Kidney epithelial cell (primary cell): ENCODE measurements at places on chromosomes 3 and 15. TPM values are rescaled to one million over a fixed set of nuclear protein-coding genes. Genes with fewer than 3 reads are reported as not detected.

DNA sequence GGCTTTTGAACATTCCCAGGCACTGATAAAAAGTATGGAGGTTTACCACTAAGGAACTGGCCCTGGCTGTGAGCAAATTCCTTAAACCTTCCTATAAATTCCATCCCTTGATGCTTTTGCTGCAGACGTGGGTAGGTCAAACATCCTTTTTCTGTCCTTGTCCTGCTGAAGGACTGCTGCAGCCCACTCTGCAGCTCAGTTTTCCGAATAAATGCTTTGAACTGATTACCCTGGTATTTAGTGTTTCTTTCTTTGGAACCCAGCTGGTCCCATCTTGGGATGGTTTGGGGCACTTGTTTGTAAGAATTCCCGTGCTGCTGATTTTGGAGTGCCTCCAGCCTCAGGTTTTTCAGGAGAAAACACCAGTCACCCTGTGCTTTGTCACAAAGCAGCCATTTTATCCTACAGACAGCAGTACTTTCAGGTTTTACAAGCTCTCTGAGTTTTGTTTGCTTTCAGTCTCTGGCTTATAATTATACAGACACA, 815.9 kb downstream of the VGLL3 start:
- no peak for DNase-seq

DNA sequence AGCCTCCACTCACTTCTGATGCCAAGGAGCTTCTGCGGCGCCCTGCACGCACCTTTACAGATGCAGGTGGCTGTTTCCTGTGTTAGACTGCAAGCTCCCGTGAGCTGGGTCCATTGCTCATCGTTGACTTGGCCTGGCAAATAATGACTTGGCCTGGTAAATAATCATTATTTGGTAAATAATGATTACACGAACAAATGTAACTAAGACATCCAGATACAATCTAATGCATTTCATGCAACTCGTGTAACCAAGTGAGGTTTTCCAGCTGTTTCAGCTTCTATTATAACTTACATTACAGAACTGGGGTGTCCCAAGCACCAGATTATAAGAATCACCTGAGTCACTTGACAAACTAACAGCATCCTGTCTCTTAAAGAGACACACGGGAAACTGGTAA, 92.1 kb upstream of the BHLHE40 start:
- DNase-seq, result no peak

TGM5 gene
- total RNA-seq, result not detected in 2 replicates

CMTM7 gene
- 40.7 and 48.0 TPM in 2 replicates for total RNA-seq

DNA sequence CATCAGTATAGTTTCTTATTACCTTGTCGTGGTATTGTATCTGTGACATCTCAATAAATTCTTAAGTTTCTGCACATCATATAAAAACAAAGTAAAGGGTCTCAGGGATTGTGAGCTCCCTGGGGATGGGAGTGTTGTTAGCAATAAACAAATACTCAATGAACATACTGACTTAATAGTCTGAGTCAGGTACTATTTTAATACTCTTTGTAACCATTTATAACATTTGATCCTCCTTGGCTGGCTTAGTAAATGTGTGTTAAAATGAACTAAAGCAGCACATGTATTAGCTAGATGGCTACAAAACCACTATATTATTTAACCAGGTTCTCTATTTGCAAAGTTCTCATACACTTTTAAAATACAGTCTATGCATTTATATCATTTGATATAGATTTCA, 1.8 kb downstream of the ICE2 start:
- no peak for DNase-seq

RAD51 gene
- 1.3 and 2.7 TPM in 2 replicates for total RNA-seq

DNA sequence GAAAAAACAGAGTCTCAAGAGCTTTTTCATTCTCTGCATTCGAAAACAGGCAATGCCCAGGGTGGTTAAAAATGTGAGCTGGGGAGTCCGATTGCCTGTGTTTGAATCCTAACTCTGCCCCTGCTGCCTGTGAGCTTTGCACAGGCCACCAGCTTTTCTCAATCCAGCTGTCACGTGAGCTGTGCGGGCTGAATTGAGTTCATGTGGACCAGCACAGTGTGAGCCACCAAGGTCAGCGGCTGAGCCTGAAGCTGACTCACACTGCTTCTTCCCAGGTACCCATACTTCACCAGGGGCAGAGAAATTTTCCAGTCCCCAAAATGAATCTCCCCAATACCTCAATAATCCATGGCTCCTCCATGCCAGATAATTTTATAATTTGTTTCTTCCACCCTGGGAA, 64.4 kb upstream of the SLCO3A1 start:
- DNase-seq, result no peak

DNA sequence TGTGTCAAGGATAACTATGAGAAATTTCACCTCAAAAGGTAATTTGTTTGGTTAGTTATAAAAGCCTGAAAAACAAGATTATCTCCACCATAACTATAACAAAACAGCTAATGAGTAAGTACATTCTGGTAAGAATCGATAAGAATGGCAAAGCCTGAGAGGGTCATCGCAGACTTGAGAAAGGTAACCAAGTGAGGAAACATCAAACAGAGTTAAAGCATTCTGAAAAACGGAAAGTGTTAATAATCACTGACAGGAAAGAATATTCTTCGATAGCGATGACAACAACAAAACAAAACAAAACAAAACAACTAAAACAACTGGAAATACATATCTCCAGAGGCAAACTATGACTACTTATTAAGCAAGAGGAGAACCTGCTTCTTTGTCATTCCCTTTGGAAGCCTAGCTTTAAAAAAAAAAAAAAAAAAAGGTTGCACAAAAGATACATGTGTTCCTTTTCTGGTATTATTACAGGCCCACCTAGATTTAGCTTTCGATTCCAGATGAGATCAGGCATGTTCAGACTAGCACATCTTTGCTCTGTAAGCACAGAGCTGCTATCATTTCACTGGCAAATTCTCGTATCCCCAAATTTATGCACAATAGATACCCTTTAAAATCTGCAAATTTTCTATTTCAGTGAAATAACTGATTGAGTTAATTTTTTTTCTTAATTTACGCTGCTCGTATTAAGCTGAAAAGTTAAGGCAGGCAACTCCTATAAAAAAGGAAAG, 155.6 kb downstream of the TIGIT start:
- DNase-seq, result no peak

GRCh38 chr15:68203486-68203885, 1.6 kb downstream of the CALML4 start:
- no peak for DNase-seq

GRCh38 chr3:194103505-194103904, 32.4 kb upstream of the HES1 start:
- no peak for DNase-seq

- peak; percentile 55 for DNase-seq
Observed at GRCh38 chr15:31262901-31263671, 63.5 kb upstream of the KLF13 start.

DNA sequence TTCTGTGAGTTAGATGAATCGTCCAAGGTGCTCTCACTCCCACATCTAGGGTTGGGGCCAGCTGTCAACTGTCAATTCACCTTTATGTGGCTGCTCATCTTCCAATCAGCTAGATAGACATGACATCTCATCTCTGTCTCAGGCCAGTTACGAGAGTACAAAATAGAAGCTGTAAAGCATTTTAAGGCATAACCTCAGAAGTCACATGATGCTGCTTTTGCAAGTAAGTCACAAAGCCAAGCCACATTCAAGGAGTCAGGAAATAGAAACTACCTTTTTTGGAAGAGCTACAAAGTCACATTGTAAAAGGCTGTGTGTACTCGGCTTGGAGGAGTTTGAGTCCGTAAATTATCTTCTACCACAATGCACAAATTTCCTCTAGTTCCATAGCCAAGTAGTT, 5.1 kb upstream of the CCR1 start:
- DNase-seq, result no peak

STARD5 gene
- 1.1 and 1.2 TPM in 2 replicates for total RNA-seq

NOX5 gene
- total RNA-seq, result 0.17 and 0.75 TPM in 2 replicates

DNA sequence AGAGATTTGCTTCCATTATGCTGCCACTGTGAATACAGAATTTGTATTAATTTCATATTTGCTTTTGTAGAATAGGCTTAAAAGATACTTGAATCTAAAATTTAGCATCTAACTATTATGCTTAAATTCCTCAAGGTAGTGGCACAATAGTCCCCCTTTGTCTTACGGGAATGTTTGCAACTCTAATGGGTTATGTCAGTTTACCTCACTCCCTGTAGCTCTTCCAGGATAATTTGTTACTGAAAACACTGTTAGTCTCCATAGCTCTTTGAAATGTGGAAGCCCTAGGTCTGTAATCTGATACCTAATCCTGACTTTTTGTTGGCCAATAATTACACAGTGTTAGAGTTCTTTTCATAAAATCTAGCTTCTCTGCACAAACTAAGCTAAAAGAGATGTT, 433.4 kb downstream of the PYDC2 start:
- DNase-seq, result no peak

DNA sequence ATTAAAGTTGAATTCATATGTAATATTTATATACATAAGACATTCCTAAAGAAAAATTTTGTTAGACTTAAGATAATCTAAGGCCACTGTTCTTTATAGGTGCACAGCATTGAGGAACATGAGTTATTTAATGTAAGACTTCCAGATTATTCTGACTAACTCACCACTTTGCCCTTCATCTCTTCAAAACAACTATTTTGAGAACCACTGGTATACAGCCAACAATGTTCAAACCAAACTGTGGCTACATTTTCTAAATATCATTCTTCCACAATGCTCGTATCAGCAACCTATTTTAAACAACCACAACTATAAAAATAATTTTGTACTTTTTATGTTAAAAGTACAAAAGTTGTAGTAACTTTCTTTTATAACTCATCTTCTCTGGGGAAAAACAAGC, 199.8 kb upstream of the ALCAM start:
- DNase-seq, result no peak

- DNase-seq, result no peak
Observed at GRCh38 chr3:163071713-163072112, 1575.1 kb downstream of the OTOL1 start.

- DNase-seq, result no peak
Observed at GRCh38 chr3:129162729-129163579, 2.1 kb upstream of the ISY1 start.

DNA sequence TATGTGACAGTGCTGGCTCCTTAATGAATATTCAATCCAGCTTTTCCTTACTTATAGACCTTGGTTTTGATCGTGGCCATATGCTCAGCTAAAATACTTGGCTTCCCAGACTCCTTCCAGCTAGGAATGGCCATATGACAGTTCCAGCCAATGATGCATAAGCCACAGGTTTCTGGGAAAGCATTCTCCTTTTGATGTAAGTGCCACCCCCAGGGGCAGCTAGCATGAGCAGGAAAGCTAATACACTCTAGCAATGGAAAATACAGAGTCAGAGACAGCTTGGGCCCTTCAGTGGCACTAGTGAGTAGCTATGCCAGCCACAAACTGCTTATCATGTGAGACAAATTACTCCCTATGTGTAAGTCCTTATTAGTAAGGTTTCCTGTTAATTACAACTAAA, 26.7 kb downstream of the TBC1D2B start:
- DNase-seq, result no peak

FOXL2NB gene
- 2.2 and 2.7 TPM in 2 replicates for total RNA-seq

- DNase-seq, result no peak
Observed at GRCh38 chr3:124256156-124256555, 264.2 kb upstream of the ROPN1 start.

GRCh38 chr3:187935623-187936156, 190.4 kb upstream of the BCL6 start:
- no peak for DNase-seq

WDR73 gene
- 18.5 and 27.4 TPM in 2 replicates for total RNA-seq

TMCO5A gene
- total RNA-seq, result not detected in 2 replicates

- no peak for DNase-seq
Observed at GRCh38 chr3:109728861-109729494, 391.6 kb upstream of the DPPA4 start.

GRCh38 chr3:179482857-179483256, 31.6 kb upstream of the GNB4 start:
- no peak for DNase-seq

DNA sequence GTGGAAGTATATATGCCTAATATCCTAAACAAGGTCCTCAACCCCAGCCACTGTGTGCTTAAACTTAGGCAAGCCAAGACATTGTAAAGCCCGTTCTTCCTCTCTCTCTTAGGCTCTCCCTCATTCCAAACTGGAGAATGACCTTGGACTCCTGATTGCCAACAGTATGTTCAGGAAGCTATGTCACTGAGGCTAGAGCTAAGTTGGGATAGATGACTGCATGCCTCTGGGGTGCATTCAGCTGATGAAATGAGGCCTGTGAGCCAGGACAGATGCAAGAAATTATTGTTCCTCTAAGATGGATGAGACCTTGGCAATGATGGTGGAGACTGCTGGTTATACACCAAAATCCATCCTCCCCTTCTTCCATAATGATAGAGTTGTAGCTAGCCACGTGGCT, 27.9 kb upstream of the TBC1D21 start:
- DNase-seq, result no peak

GOLGA8H gene
- total RNA-seq, result 0.34 and 1.3 TPM in 2 replicates

GRCh38 chr3:197105786-197106185, 76.2 kb upstream of the MELTF start:
- DNase-seq, result no peak

DNA sequence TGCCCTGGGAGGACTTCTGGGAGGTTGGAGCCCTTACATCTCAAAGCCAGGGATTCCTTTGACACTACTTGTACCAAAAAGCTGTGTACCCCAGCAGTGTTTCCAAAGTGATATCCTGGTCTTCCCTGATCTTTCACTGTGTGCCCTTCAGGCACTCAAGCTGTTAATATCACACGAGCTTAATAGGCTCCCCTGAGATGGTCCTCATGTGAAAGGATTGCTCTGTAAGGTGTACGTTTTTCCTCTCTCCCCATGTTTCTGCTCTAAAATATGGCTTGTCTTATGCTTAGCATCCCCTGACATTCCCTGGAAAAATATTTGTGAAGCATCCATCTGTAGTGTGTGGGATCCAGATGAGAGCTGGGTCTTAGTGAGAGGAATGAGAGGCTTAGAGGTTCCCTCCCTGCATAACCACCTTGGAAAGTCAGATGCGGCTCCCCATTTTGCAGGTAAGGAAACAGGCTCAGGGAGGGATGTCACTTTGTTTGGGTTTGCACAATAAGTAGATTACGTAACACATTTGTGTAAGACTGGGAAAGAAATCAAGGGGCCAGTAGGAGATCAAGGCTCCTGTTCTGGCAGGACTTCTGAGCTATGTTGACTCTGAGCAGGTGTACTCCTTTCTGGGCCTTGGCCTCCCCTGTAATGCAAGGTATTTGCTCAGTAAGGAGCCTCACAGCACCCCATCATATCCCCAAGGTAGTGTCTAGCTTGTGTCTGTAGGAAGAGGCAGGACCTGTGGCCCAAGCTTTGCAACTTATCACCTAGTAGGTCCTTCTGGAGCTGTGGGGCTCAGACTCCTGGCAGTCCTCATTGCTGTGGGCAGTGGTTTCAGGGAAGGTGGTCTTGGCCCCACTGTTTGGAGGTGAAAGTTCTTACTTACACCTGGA, 667 bp upstream of the ACOX2 start:
- no peak for DNase-seq

GRCh38 chr15:76059320-76060117, at the start of gene TMEM266:
Gene TMEM266, plus strand, starts transcription at chr15:76059985. Its CDS starts 74,279 bp downstream, at chr15:76134264.
- DNase-seq, result no peak
